ENCODE measurements at places on chromosomes 11 and 22. TPM values are rescaled to one million over a fixed set of nuclear protein-coding genes. Genes with fewer than 3 reads are reported as not detected.
A peak's percentile ranks its signal among the peaks of the same experiment; 100 is the strongest.

GRCh38 chr11:10538924-10539323, 2.1 kb downstream of the RNF141 start:
- no peaks in the 10 kb centered on the region for H3K27me3 ChIP-seq
- no peak overlapping the region for H3K4me3 ChIP-seq
- H3K36me3 ChIP-seq: peaks cover under 1% of the 10 kb centered on the region

DNA sequence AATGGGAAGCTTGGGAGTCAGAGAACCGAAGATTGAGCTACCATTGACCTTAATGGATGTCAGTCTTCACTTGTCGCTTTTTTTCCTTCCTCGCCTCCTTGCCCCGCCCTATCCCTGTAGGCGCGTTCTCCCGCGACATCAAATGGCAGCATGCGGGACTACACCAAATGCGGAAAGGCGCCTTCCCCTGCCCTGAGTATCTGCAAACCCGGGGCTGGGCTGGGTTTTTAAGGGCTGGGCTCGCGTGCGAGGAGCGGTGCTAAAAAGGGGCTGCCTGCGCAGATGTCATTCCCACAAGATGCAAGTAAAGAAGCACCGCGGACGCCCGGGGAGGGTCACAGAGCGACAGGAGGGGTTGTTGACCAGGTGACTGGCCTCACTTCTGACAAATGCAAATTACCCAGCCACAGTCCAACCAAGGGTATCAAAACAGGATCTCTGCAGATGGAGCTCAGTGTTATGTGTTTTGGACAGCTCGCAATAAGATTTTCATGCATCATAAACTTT, 4.7 kb upstream of the FAM111B start:
- H3K36me3 ChIP-seq: no peaks in the 10 kb centered on the region
- H3K27me3 ChIP-seq: peaks cover 73% of the 10 kb centered on the region
- H3K27ac ChIP-seq: peak overlapping the region; percentile 36
- peaks cover 64% of the 10 kb centered on the region for H3K4me1 ChIP-seq
- DNase-seq: peak; percentile 70

DNA sequence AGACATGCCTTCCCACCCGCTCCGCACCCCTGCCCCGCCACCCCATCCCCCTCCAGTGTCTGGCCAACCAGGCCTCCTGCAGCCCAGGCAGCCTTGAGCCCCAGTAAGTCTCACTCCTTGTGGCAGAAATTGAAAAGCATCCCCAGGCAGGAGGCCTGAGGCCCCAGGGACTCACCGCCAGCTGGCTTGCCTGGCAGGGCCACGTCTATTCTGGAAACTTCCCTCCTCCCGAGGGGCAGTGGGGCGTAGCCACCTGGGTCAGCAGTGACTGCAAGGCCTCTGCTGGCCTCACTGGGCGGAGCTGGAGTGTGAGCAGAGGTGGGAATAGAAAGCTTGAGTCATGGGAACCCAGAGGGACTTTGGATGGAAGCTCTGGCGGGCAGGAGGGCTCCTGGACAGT, 26.3 kb downstream of the ANO1 start:
- H3K27ac ChIP-seq: no peak overlapping the region
- no peaks in the 10 kb centered on the region for H3K4me1 ChIP-seq
- H3K4me3 ChIP-seq: no peak overlapping the region
- no peak for DNase-seq
- H3K36me3 ChIP-seq: no peaks in the 10 kb centered on the region
- H3K27me3 ChIP-seq: peaks cover 12% of the 10 kb centered on the region

GRCh38 chr11:20909995-20910726, 240.8 kb downstream of the NELL1 start:
- no peaks in the 10 kb centered on the region for H3K36me3 ChIP-seq
- no peaks in the 10 kb centered on the region for H3K27me3 ChIP-seq
- no peaks in the 10 kb centered on the region for H3K4me1 ChIP-seq
- DNase-seq: no peak

DNA sequence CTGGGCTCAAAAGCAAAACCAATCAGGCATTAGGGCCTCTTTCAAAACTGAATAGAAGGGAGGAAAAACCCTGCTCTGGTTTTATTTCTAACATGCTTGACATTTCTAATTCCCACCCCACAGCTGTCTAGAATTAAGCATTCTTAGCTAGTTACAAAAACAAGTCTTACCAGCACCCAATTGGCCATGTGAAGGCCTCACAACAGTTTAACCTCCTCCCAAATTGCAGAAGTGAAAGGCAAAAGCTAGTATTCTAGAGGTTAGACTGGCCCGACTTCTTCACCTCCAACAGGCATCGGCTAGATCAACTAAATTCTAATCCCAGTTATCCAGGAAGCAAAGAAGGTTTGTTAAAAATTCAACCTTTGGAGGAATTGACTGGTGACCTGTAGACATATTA, 6.5 kb downstream of the SF1 start:
- H3K4me3 ChIP-seq: peak overlapping the region; percentile 76
- no peak for DNase-seq
- peaks cover 96% of the 10 kb centered on the region for H3K4me1 ChIP-seq
- H3K27ac ChIP-seq: no peak overlapping the region

DNA sequence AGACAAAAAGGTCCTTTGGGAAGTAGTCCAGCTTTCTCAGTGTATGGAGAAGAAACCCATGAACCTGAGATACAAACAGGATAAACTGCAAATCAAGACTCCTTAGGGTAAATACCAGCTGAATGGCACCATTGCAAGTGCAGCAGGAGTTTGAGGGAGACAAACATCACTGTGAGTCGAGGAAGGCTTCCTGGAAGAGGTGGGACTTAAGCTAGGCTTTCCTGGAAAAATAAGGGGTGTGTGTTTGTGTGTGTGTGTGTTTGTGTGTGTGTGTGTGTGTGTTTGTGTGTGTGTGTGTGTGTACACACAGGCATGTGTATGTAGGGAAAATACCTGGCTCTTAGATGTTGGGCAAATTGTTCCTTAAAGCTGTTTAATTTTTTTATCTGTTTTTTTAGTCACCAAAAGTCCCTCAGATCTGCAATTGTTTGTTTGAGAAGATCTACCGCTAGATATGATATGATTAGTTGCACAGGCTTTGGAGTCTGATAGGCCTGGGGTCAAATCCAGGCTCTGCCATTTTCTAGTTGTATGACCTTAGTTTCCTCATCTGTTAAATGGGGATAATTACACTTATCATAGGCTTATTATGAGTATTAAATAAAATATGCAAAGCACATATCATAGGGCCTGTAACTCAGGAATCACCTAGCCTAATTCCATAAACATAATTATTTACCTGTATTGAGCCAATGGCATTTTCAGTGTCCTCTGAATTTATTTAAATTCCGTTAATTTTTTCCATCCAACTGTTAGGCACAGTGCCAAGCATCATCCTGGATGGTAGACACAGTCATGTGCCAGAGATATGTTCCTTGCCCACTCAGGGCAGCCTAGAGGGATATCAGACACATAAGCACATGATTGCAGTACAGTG, 85.6 kb upstream of the EED start:
- no peak overlapping the region for H3K27ac ChIP-seq
- H3K36me3 ChIP-seq: no peaks in the 10 kb centered on the region
- no peaks in the 10 kb centered on the region for H3K4me1 ChIP-seq
- DNase-seq: no peak

- H3K4me1 ChIP-seq: peaks cover 33% of the 10 kb centered on the region
- H3K4me3 ChIP-seq: no peak overlapping the region
- H3K27me3 ChIP-seq: no peaks in the 10 kb centered on the region
Measured at GRCh38 chr11:3823303-3823702, 14.9 kb downstream of the PGAP2 start.

DNA sequence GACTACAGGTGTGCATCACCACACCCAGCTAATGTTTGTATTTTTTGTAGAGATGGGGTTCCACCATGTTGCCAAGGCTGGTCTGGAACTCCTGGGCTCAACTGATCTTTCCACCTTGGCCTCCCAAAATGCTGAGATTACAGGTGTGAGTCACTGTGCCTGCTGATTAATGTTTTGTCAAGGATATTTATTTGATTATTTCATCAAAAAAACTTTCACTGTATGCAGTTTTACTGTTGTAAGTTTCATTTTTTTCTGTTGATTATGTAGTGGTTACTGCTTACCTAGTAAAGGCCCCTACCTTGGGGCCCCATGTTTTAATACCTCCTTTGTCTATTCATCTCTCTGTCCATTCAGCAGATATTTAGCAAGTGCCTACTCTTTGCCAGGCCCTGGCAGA, 16.7 kb upstream of the FAM168A start:
- H3K36me3 ChIP-seq: no peaks in the 10 kb centered on the region
- no peak overlapping the region for H3K4me3 ChIP-seq
- H3K27me3 ChIP-seq: peaks cover 4% of the 10 kb centered on the region
- no peak for DNase-seq
- no peak overlapping the region for H3K27ac ChIP-seq

DNA sequence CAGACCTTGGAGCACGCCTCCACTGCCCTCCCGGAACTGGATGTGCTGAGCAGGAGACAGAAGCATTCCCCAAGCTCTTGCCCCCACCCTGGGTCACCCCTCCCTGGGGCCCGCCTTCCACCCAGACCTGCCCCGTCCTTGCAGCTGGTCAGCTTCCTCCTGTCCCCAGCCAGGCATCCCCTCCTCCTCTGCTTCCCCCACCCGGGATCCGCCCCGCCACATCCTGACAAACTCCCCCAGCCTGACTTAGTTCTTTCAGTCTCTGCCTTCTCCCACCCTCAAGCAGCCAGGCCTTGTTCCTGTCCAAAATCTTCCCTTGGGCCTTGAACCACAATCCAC, 1.1 kb upstream of the PLXNB2 start:
- H3K27ac ChIP-seq: peak overlapping the region; percentile 34
- H3K4me1 ChIP-seq: peaks cover 21% of the 10 kb centered on the region
- DNase-seq: no peak
- peak overlapping the region; percentile 61 for H3K4me3 ChIP-seq

GRCh38 chr11:83410605-83411565, 124.7 kb upstream of the CCDC90B start:
- no peak overlapping the region for H3K4me3 ChIP-seq
- H3K27me3 ChIP-seq: peaks cover 2% of the 10 kb centered on the region
- no peaks in the 10 kb centered on the region for H3K4me1 ChIP-seq
- peaks cover 4% of the 10 kb centered on the region for H3K36me3 ChIP-seq
- DNase-seq: no peak

DNA sequence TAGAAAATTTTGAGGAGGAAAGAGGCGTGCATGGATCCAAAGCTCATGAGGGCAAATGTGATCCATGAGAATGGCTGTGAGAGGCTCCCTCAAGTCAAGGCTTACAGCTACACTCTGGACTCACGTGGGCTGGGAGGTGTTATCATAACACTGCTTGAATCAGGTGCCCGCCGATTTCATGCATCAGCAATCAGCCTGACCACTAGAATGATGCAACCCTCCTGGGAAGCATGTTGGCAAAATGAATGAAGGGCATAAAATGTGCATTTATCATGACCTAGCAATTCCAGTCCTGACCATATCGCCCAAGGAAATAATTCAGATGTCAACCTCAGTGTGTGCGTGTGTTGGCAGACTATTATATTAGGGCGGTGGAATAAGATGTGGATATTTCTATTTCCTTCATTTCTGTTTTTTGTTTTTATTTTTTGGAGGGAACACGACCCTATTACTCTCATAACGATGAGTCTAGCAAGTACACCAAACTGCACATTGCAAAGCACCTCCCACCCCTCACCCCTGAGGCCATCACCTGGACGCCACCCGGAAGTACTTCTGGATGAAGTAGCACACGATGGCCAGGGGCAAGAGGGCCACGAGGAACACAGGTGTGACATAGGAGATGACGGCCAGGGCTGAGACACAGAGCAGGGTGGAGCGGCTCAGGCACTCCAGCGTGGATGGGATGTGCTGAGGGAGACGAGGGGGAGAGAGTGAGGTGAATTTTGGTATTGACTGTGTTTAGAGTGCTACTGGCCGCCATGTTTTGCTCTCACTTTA, 15.7 kb upstream of the KCNJ11 start:
- no peak overlapping the region for H3K27ac ChIP-seq
- no peak overlapping the region for H3K4me3 ChIP-seq
- H3K36me3 ChIP-seq: no peaks in the 10 kb centered on the region
- no peaks in the 10 kb centered on the region for H3K27me3 ChIP-seq
- no peaks in the 10 kb centered on the region for H3K4me1 ChIP-seq
- no peak for DNase-seq

- no peak overlapping the region for H3K27ac ChIP-seq
- H3K27me3 ChIP-seq: peaks cover 10% of the 10 kb centered on the region
- no peak for DNase-seq
Measured at GRCh38 chr11:73951797-73952196, 971 bp downstream of the DNAJB13 start.

DNA sequence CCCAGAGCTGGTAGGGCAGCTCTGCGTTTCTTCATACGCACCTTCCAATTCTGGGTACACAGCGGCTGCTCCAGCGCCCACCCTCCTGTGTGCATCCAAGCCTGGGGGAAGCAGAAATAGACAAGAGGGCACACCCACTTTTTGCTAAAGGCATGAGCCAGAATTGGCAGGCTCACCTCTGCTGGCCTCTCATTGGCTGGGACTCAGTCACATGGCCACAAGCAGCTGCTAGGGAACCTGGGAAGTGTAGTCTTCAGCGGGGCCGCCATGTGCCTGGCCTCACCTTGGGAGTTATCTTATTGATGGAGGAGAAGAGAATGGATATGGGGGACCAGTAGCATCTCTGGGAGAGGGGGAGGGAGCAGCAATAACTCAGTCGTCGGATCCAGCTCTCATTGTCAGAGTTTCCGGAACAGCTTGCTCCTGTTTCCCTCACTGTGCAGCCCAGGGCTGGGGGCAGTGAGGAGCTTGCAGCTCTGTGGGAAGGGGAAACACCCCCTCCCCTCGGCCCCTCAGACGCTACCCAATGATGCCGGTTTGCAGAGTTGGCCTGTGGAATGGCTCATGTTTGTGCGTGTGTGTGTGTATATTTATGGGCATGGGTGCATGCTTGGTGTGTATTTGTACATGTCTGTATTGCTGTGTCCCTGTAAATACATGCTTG, 11.8 kb upstream of the MIEF1 start:
- H3K4me1 ChIP-seq: peaks cover 9% of the 10 kb centered on the region
- H3K4me3 ChIP-seq: no peak overlapping the region
- peak; percentile 69 for DNase-seq
- H3K27me3 ChIP-seq: no peaks in the 10 kb centered on the region
- peak overlapping the region; percentile 25 for H3K27ac ChIP-seq

- DNase-seq: no peak
- H3K4me3 ChIP-seq: no peak overlapping the region
- peaks cover 36% of the 10 kb centered on the region for H3K4me1 ChIP-seq
- H3K36me3 ChIP-seq: peaks cover 37% of the 10 kb centered on the region
Measured at GRCh38 chr11:33769542-33769941, 4.8 kb downstream of the FBXO3 start.

GRCh38 chr11:34583818-34584217, 37.1 kb upstream of the EHF start:
- DNase-seq: no peak
- H3K36me3 ChIP-seq: no peaks in the 10 kb centered on the region
- peaks cover 10% of the 10 kb centered on the region for H3K4me1 ChIP-seq
- H3K4me3 ChIP-seq: no peak overlapping the region
- H3K27ac ChIP-seq: no peak overlapping the region

The TANGO2 gene
- polyA plus RNA-seq: 26.4 TPM

The C11orf16 gene
- polyA plus RNA-seq: not detected

The HIC2 gene
- 1.1 TPM for polyA plus RNA-seq

The MB gene
- polyA plus RNA-seq: not detected

The OR56A3 gene
- not detected for polyA plus RNA-seq

The RTN4RL2 gene
- 0.09 TPM for polyA plus RNA-seq

The GGT5 gene
- polyA plus RNA-seq: not detected

The MS4A12 gene
- polyA plus RNA-seq: not detected

The TMEM179B gene
- polyA plus RNA-seq: 122 TPM
